Fibroblast of skin of right biceps (primary cell): ENCODE measurements at places on chromosomes 3 and 15.

DNA sequence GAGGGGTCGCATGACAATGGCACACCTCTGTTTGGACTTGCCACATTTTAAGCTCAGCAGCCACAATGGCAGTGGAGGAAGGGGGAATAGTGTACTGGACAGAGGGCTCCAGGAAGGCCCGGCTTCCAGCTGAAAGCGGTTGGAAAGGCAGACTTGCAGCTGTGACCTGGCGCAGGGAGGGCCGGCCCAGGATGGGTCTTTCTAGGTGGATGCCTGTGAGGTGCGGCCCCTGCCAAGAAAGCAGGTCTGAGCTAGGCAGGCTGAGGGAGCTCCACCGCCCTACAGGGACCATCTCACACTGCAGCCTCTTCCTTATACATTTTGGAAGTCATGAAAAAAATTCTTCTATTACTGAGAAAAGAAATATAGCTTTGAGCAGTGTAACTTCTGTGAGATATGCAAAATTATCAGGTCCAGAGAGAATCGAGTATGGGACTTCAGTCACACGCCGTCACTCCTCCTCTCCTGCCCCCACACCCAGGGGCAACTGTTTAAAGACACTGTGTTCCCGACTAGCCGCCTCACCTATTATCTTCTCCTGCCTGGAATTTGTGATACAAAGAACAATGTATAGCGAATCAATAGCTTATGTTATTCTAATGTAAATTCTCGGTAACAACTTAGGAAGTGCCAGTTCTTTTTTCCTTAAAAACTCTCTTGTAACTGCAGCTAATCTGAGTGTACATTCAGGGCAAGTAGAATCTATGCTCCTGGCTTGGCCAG lies 331.0 kb downstream of the OCA2 start:
- no peak for DNase-seq

DNA sequence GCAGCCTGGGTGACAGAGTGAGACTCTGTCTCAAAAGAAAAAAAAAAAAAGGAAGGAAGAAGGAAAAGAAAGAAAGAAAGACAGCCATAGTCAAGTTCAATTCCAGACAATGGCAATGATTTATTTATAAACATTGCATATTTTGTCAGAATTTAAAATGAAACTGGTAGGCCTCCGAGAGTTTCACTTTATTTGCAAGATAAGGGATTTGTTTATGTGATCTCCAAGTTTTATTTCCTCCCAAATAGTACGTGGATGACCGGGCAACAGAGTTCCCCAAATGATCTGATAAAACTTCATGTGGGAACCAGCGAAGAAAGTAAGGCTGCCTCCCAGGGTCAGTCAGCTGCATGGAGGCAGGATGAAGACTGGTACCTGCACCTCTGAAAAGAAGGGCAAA lies 28.6 kb upstream of the MOBP start:
- no peak for DNase-seq

DNA sequence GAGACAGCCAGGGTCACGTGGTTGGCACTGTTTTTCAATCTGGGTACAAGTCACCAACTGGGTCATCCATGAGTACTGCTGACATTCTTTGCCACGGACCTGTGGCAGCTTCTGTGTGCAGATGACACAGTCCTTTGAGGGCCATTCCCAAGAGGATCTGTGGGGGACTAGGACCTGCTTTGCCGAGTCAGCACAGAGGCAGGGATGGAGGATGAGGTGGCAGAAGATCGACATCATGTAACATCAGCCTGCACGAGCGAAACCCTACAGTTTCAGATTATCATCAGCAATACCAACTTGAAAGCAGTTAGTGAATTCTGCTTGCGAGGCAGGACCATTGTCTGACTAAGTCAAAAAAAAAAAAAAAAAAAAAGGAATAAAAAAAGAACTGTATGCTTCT lies 227.7 kb downstream of the FOXP1 start:
- DNase-seq, result no peak

- no peak for DNase-seq
These were observed 78.3 kb downstream of the WNT7A start for GRCh38 chr3:13801361-13802204.

- peak; percentile 99 for DNase-seq
These were observed 41.0 kb upstream of the PRICKLE2 start for GRCh38 chr3:64266065-64266931.

- DNase-seq, result peak; percentile 92
These were observed 17.7 kb downstream of the CHD2 start for GRCh38 chr15:92917598-92918407.

- DNase-seq, result peak; percentile 69
These were observed 344.6 kb upstream of the DCBLD2 start for GRCh38 chr3:99246010-99246654.

GRCh38 chr15:30921781-30922479 lies 18.2 kb downstream of the FAN1 start:
- no peak for DNase-seq

DNA sequence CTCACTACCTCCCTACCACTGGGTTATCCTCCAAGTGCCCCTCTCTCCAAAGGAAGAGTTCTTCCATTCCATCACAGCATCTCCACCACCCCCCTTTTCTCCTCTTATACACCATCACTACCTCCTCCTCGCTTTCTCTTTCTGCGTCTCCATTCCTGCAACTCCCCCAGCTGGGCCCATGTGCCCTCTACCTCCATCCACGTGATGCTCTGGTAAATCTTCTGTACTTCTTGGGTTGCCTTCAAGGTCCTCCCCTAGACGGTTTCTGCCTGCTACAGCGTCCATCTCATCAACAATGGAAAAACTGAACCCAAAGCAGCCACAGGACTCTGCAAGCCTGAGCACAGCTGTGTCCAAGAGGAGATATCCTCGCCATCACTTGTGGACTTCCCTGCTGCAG lies 129.5 kb upstream of the SLCO3A1 start:
- no peak for DNase-seq

- no peak for DNase-seq
These were observed 39.8 kb downstream of the PRICKLE2 start for GRCh38 chr3:64185436-64185835.

DNA sequence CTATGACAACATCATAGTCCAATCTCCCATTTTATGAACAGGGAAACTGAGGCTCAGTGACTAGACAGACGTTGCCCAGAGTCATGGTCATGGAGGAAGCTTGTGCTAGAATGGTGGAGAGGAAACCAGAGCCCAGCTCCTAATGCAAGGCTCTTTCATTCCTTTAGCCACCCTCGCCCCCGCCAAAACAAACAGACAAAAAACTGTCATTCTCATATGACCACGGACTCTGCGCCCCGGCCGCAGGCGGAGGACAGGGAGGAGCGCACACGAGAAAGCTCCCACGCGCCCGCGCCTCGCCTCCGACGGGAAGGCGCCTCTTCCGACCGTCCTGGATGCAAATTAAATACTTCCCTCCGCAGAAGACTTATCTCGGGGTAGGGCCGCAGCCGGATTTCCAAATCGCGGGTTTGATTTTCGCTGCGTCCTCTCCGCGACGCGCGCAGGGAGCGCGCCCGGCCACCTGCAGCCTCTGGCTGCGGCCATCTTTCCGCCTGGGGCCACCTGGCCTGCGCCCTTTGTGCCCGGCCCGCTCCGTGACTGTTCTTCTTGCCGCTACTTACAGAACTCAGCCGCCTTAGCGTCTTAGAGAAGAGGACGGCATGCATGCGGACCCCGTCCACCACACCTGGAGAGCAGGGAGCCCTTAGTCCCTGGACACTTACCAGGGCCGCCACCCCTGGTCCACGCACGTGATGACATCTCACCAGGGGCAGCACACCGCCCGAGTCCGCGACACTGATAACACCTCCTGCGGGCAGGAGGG lies 670 bp upstream of the ATP13A3 start:
- DNase-seq, result peak; percentile 54

DNA sequence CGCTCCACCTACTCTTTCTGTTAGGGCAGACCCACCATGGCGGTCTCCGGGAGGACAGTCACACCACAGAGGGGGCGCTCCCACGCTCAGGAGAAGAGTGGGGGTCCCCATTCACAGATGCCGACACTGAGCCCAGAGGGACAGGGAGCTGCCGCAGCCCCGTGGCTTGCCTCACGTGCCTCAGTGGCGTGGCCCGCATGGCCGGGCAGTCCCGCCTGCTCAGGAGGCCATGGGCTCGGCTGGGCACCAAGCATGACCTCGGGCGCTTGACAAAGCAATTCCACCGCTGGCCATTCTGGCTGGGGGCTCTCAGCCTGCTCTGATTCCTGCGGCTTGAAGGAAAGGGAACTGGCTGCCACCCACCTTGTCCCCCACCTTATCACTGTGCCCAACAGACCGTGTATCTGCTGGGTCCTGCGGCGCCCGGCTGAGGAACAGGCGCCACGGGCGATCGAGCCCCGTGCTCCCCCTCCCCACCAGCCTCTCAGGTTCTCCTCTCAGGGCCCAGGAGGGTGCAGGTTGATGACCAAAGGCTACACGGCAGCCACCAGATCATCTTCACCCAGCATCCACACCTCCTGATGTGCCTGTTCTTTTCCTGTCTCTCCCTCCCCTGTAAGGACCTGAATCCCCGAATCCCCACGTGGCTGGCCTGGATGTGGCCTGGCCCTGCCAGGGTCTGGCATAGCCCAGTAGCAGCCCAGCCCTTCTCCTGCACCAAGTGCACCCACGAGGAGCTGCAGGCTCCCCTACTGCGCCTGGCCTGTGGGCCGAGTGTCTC lies 20.7 kb downstream of the CYFIP1 start:
- no peak for DNase-seq

DNA sequence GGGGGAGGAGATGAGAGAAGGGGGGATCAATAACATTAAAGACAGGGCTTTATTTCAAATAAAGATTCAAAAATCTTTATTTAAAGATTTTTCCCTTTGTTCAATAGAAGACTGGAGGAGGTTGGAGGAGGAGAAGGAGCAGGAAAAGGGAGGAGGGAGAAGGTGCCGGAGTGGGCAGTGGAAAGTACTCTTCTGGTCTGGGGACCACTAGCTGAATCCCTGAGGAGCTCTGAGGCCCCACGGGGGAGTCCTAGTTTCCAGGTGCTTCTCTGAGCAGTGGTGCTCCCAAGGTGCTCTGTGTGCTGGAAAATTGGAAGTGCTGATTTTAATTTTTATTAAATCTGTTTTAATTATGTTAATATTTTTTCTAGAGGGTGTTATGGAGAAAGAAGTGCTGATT lies 19.4 kb upstream of the SEMA4B start:
- no peak for DNase-seq

- DNase-seq, result no peak
These were observed 88.9 kb upstream of the THBS1 start for GRCh38 chr15:39491886-39492490.

DNA sequence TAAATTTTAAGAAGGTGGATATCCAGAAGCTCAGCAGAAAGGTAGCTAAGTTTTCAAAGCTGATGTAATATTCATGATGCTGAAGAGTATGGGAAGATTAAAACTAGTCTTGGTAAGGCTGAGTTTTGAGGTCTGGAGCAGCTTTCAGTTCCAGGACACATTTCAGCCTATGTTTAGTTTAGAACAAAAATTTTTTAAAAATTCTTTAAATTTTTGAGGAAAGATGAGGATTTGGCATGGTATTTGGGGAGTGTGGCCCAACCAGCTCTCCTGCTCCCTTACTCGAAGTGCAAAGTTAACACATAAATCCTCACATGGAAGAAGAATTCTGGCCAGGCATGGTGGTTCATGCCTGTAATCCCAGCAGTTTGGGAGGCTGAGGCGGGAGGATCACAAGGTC lies 1039.1 kb downstream of the NAALADL2 start:
- peak; percentile 2 for DNase-seq

DNA sequence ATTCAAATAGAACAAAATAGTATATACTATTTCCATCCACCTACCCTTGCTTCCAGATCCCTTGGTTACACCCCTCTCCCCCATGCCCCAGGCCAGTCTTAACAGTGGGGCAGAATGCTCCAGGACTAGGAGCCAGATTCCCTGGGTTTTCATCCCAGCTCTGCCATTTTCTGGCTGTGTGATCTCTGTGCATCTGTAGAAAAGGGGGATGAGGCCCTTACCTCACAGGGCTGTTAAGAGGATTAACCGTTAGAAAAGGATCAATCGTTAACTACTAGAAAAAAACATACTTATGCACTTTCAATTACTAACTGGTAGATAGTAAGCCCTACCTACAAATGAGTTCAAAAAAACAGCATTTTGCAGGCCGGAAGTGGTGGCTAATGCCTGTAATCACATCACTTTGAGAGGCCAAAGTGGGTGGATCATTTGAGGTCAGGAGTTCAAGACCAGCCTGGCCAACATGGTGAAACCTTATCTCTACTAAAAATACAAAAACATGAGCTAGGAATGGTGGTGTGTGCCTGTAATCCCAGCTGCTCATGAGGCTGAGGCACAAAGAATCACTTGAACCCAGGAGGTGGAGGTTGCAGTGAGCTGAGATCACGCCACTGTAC lies 11.7 kb downstream of the EBLN2 start:
- DNase-seq, result no peak

DNA sequence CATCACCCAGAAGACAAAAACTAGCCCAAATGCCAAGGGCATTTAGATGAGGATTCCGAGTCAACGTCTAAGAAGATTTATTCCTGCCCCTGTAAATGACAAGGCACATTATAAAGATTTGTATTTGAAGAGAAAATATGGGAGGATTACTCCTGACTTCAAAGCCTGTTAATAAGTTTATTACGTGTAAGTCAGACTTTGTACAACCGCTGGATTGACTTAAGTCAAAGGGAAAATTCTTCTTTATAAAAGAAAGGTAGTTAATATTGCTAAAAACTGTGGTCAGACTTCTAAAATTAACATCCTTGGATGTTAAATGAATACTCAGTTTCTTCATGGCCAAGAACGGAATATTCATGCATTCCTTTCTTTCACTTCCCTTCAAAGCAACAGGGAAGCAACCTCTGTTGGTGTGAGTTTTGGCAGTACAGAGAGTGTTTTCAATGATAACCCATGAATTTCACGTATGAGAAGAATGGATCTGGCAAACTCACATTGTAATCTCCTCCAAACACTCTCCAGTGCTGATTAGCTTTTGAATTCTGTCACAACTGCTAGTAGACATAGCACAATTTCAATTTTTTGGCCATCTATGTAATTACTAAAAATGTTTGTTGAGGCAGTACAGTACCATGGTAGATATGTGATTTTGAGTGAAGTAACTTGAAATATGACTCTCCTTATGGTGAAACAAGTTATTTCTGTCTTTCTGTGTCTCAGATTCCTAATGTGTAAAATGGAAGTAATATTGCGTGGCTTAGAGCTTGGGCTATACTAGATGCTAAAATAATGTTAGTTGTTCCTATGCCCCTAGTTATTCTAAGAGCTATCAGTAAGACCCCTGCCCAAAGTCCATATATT lies 62.0 kb downstream of the PLD1 start:
- no peak for DNase-seq

GRCh38 chr3:4884888-4885287 lies 94.3 kb upstream of the BHLHE40 start:
- DNase-seq, result no peak

- no peak for DNase-seq
These were observed 701.3 kb downstream of the EDEM1 start for GRCh38 chr3:5888851-5889250.

DNA sequence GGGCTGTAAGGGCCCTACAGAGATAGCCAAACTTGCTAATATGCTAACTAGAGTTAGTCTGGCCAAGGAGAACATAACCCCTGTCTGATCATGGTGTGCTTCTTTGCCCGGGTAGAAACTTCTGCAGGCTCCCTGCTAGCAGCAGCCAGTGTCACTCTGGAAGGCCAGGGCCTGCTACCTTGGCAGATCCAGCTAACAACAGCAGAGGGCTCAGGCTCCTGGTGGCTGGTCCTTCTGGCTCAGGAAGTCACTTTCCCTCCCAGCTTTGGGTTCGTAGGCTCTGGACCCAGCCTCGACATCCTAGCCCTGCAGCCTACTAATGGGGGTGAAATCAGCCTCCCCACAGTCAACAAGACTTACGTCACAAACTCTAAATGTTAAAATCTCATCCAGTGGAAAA lies 373.7 kb upstream of the RGMA start:
- no peak for DNase-seq

GRCh38 chr15:90225504-90226234 lies 8.1 kb downstream of the CIB1 start:
- no peak for DNase-seq
